AML-193 (cell line): ENCODE measurements at places on chromosomes 2 and 18.

DNA sequence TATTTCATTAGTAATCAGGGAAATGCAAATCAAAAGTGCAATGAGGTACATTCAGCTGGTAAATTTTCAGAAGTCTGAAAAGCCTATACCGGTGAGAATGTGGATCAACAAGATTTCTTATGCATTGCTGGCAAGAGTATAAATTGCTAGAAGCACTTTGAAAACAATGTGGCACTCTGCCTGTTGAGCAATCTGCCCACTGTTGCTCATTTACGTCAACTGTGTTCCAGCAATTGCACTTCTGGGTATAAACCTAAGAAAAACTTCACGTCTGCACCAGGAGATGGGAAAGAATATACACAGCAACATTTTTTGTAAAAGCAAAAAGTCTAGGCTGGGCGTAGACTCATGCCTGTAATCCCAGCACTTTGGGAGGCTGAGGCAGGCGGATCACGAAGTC is 40.8 kb downstream of the MTERF4 start:
- no peak for DNase-seq

DNA sequence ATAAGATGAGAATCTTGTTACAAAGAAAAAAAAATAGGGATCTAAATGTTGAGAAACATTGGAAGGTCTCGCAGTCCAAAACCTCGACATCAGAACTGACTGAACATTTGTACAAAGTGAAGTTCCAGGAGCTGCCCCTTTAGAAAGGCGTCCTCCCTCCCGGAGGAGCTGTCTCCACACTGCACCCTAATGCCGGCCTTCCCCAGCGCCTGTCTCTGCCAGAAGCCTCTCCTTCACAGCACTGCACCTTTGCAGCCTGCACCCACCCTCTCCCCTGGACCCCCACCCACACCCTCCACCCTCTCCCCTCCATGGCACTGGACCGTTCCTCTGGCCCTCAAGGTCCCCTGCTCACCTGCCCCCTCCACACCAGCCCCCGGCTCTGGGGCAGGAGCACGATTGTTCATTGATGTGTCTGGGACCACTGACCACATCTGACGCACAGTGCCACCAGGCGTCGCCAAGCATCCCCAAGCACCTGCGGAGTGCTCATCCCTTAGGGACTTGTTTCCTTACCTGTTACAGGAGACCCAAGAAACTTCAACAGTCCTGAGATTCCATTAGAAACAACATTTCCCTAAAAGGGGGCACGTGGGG is 90.3 kb upstream of the SNTG2 start:
- DNase-seq = no peak

- no peak for DNase-seq
These were observed 100.2 kb downstream of the ANKRD44 start for GRCh38 chr2:197210430-197210829.

GRCh38 chr2:74036450-74037195 is 51.9 kb downstream of the TET3 start:
- DNase-seq = no peak
